ENCODE measurements at places on chromosomes 1 and 21.

- DNase-seq, result no peak
These were observed 12.4 kb downstream of the SLC19A2 start for GRCh38 chr1:169473347-169473746.

- DNase-seq, result no peak
These were observed 17.6 kb downstream of the RIT1 start for GRCh38 chr1:155893389-155894142.

GRCh38 chr1:61254634-61255357, 172.4 kb downstream of the NFIA start:
- DNase-seq, result no peak

DNA sequence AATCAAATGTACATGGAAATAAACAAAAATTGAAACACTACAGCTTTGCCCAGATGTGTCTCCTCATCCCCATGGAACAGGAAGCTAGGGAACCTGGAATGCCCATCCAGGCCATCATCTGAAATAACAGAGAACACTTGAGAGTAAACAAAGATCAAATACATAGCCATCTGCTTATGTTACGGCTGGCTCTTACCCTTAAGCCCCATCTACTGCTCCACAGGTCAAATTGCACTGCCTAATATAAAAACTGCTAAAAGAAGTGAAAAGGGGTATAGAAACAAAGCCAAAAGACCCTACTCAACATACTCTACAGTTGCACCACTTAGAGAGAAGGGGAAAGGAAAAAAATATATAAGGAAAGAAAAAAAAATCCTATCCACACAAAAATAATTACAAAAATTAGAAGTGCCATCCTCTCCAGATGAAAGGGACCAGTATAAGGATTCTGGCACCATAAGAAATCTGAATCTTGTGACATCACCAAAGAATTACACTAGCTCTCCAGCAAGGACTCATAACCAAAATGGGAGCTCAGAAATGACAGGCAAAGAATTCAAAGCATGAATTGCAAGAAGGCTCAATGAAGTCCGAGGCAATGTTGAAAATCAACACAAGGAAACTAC, 26.9 kb downstream of the OR6Y1 start:
- DNase-seq, result no peak

GRCh38 chr1:46458190-46458589, 31.4 kb upstream of the DMBX1 start:
- no peak for DNase-seq

GRCh38 chr1:197393105-197393504, 125.1 kb downstream of the CRB1 start:
- DNase-seq, result no peak

DNA sequence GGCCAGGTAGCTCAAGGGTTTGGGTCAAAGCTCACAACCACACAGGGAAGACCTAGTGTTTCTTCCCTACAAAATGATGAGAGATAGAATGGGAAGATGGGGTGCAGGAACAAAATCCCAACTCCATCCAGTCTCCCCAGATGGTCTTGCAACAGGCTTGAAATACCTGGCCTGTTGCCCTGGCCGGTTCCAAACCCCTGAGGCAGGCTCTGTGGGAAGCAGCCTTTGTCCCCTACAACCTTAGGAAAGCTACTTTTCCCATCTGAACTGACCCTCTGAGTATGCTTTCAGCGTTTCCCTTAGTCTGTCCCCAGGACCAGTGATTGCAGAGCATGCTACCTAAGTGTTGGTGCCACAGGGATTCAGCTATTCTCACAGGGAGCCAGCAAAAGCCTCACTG, 104.0 kb downstream of the GDAP2 start:
- no peak for DNase-seq

GRCh38 chr1:59703226-59703917, 111.4 kb upstream of the HOOK1 start:
- DNase-seq, result no peak

GRCh38 chr1:95951371-95952102, 717.5 kb downstream of the RWDD3 start:
- no peak for DNase-seq

GRCh38 chr1:160438935-160439334, 38.6 kb downstream of the VANGL2 start:
- DNase-seq, result no peak

GRCh38 chr1:60679524-60680375, 402.6 kb upstream of the NFIA start:
- DNase-seq, result no peak

- no peak for DNase-seq
These were observed 13.6 kb upstream of the SPEN start for GRCh38 chr1:15833842-15834405.

Measured in breast epithelium (tissue), 4 donors.